ENCODE measurements at places on chromosomes 4 and X.

DNA sequence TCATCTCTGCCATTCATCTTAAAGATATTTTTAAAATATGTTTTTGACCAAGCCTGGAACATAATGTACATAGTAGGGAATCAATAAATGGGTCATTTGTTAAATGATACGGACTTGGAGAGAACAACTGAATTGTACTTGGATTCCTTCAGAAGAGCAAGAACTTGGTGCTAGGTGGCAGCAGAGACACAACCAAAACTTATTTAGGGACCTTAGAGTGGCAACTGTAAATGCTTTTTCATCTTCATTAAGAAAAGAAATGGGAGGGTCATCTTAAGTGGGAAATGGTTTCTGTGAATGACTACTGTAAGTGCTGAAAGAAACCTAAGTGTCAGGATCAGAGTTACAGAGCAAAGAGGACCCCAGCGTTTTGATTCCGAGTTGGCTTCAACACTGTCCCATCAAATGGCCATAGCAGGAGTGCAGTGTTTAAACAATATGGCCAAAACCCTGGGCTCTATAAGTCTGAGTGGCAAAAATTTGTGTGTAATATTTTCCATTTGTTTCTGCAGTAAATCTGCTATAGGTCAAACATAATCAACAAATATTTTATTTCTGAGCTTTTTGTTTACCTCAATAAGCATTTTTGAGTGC is 213.6 kb downstream of the PALLD start:
- no peak for DNase-seq

GRCh38 chr4:153146031-153146430 is 58.2 kb upstream of the TRIM2 start:
- no peak for DNase-seq

DNA sequence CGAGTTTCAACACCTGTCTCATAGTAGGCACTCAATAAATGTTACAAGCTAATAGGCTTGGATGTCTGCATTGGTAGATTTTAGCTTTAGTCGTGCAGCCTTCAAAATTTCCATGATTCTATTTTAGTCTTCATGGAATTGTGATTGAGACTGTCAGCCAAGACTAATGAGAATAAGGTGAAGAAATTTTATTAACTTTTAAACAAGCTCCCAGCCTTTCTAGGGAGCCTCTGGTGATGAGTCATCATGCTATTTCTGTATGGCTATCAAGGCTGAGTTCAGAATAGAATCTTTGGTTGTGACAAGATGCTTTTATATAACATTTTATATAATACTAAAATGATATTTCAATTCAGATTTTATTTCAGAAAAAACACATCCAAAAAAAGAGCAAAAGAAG is 685.8 kb downstream of the GABRG1 start:
- DNase-seq, result no peak

- DNase-seq, result no peak
These were observed 74.6 kb upstream of the FAAH2 start for GRCh38 chrX:57211906-57212305.

- DNase-seq, result no peak
These were observed 22.2 kb downstream of the FABP2 start for GRCh38 chr4:119299741-119300100.

GRCh38 chr4:181987392-181987791 is 255.8 kb upstream of the TENM3 start:
- no peak for DNase-seq

- DNase-seq, result no peak
These were observed 25.5 kb downstream of the GPAT3 start for GRCh38 chr4:83561381-83561780.

DNA sequence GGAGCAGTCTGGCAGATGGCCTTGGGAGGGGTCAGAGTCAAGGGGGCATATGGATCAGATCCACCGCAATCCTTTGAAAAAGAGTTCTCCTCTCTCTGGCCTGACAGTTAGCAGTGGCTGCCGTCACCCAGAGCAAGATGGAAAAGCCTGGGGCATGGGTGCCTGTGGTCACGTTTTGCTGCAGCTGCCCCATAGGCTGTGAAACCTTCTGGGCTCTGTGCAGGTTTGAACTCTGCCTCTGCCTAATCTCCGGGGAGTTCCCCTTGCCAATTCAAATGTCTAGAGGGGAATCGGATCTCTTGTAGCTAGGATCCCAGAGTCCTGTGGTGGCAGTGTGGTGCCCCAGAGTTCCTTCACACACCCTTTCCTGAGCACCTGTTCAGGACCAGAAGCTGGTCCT is 23.4 kb upstream of the ANKRD17 start:
- DNase-seq, result no peak

DNA sequence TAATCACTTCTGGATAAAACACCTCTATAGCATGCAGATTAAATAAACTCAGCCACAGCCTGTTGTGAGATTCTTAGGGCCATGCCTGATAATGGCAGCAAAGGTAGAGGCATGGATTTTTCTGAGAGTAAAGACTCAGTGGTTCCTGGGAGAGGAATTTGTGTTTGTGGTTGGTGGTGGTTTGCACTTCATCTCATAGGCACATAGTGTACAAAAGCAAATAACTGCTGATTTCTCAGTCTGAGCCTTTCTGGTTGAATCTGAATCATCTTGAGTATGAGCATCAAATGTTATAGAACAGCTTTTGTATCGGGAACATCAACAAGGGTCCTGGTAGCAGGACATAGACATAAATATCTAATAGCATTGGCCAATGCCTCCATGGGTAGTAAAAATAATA is 274.3 kb downstream of the FRMPD4 start:
- DNase-seq, result no peak

DNA sequence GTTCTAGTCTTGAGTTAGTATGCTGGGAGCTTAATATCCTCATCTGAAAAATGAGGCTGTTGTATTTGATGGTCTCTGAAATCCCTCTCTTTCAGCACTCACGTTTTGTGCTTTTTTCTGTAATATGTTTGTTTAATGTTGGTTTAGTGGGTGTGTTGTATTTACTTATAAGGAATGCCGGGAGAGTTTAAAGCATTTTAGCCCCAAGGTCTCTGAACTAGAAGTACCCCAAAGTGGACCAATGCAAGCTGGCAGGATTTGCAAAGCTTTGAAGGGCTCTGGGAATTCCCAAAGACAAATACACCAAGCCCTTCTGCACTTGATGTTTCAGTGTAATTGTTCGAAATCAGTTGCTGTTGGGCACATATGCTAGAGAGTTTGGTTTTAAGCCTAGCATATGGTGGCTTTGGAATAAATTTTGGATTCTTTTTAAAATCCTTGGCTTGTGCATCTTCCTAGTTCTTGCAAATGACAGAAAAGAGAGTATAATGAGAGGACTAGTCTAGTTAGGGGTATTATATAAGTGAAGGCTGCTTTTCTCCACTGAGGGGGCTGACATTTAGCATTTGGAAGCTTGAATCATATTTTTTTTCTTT is 371.4 kb upstream of the BOD1L1 start:
- no peak for DNase-seq

DNA sequence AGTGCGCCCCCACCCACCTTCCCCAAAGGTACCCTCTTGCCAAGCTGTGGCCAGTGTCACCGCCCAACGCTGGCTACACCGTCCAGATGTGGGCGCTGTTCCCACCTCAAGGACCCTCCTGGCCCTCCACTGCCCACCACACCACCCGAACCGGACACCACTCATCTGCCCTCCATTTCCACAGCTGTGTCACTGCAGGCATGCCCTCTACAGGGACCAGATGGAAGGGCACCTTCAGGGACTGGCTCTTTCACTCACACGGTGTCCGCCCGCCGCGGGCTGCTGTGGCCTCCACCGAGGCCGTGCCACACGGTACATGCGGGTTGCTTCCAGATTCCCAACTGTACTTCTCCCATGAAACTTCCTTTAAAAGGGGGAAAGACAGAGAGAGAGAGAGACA is 87.7 kb downstream of the FAM53A start:
- DNase-seq, result no peak

DNA sequence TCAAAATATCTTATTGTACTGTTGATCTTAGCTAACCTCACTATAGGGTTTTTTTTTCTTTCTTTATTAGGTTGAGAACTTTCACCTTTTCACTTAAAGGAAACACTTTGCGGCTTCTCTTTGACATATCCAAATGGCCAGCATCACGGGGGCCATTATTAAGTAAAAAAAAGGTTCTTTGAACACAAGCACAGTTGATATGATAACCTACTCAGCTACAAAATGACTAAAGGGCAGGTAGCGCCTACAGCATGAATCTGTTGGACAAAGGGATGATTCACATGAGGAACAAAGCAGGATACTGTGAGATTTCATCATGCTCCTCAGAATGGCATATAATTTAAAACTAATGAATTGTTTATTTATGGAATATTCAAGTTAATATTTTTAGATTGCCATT is 119.6 kb downstream of the CCSER1 start:
- DNase-seq, result no peak

GRCh38 chr4:837772-838171 is 11.8 kb upstream of the CPLX1 start:
- DNase-seq, result no peak
